ENCODE measurements at places on chromosomes 16 and 17.

DNA sequence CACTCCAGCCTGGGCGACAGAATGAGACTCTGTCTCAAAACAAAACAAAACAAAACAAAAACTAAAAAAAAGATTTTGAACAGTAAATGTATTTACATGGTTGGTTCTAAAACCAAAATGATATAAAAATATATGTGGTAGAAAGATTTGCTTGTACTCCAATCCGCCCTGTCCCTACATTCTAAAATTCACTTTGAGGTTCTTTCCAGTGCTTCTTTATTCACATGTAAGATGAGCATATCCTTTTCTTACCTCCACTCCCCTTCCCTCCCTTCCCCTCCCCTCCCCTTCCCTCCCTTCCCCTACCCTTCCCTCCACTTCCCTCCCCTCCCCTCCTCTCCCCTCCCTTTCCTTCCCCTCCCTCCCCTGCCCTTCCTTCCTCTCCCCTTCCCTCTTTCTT is 34.4 kb downstream of the RAP1GAP2 start:
- no peak for DNase-seq

GRCh38 chr16:50422926-50423325 is 54.1 kb upstream of the BRD7 start:
- no peak for DNase-seq

DNA sequence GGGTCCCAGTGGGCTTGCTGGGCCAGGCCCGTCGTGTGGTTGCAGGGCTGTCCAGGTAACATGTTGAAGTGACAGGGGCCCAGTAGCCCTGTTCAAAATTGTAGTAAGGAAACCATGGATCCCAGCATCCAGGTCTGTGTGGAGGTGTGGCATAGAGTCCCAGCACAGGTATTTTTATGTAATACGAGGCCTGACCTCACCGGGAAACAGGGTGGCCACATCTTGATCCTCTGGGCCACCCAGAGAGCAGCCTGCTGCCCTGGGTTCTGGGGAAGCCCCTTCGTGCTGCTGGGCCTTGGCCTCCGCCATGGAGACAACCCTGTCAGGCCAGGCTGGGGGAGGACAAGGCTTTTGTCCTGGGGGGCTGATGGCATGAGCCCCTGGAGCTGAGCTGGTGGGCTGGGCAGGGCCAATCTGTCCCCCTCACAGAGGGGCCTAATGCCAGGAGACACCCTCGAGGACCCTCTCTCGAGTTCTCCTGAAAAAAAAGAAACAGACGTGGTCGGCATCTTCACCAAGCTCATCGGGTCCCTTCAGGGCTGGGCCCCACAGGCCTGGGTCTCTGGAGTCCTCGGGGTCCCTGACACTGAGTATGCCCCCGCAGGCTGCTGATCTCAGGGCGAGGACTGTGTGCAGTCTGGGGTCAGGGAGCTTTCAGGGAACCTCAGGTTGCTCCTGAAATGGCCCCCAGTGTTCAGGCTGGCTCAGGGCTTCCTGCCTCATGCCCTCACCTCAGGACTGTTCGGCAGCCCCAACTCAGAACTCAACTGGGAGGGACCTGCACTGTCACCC is 47.8 kb downstream of the TNFRSF13B start:
- no peak for DNase-seq

DNA sequence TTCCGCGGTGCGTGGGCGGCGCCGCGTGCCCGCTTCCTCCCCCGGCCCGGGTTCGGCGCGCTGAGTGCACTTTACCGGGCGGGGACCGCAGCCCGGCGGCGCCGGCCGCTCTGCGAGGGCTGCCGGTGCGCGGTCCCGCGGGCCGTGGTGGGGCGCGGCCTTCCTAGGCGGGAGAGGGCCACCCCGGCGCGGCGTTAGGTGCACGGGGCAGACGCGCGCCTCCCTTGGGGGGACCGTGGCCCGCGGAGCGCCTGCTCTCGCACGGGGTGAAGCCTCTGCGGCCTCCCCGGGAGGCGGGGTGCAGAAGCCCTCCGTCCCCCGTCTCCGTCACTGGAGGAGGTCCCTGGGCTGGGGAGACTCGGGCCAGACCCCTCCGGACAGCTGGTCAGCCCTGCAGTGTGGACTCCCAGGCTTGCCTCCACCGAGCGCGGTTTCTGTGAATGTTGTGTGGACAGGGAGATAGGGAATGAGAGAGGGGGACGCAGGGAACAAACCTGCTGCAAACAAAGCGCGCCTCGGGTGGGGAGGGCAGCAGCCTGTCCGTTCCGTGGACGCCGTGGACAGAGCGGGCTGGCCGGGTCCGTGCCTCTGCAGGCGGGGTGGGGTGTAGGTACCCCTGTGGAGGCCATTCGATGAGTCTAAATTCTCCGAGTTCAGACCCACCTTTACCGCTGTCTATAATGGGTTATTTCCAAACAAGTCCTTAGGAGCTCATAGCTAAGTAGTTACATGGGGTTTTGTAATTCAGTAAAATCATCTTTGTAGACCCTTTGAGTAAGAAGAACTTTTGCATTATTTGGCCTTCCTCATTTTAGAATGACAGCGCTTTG is 721 bp downstream of the TBCD start:
- no peak for DNase-seq

GRCh38 chr16:85808926-85809325 is 9.4 kb downstream of the COX4I1 start:
- no peak for DNase-seq

DNA sequence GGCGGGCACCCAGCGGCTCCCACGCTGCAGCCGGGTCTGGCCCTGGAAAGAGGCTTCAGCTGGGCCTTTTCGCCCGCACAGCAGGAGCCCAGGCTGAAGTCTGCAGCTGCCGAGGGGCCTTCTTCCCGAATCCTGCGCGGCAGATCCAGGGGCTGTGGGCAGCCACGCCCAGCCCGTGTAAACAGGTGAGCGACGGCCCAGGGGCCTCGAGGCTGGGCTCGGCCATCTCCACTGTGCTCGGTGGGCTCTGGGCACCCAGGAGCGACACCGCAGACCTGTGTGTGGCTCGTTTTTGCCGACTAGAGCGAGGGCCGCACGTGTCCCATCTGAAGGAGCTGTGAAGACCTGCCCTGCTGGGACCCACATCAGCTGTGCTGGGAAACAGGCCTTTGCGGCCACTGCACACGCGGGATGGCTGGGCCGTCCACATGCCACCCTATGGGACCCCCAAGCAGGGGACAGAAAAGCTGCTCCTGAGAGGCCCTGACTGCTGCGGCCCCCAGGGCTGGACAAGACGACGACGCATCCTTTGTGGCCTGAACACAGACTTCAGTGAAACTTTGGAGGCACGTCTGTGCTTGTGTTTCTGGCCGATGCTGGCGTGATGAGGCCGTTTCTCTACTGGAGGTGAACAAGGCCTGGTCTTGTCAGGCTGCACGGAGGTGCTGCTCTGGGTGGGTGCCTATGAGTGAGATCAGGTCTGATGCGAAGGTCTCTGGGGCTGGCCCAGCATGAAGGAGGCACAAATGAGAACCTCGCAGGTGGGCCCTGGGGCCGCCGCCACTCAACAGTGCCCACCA is 5.2 kb upstream of the APRT start:
- no peak for DNase-seq

DNA sequence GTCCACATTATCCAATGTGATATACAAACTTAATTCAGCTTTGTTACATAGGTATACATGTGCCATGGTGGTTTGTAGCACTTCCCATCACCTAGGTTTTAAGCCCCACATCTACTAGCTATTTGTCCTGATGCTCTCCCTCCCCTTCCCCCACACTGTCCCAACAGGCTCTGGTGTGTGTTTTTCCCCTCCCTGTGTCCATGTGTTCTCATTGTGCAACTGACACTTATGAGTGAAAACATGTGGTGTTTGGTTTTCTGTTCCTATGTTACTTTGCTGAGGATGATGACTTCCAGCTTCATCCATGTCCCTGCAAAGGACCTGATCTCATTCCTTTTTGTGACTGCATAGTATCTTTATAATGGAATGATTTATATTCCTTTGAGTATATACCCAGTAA is 196.7 kb downstream of the CDH11 start:
- no peak for DNase-seq

- no peak for DNase-seq
Observed at GRCh38 chr17:42979511-42980273, at the start of gene PTGES3L. TSS of gene PTGES3L (minus strand) at chr17:42980080. CDS start at chr17:42980053, 27 bp downstream.
